Omental fat pad (tissue), 4 donors: ENCODE measurements at places on chromosomes 2 and 18.

GRCh38 chr2:229489016-229489415 is 217.9 kb upstream of the PID1 start:
- no peak for DNase-seq

- DNase-seq: no peak
These were observed 458.8 kb downstream of the SETBP1 start for GRCh38 chr18:45139478-45139877.

DNA sequence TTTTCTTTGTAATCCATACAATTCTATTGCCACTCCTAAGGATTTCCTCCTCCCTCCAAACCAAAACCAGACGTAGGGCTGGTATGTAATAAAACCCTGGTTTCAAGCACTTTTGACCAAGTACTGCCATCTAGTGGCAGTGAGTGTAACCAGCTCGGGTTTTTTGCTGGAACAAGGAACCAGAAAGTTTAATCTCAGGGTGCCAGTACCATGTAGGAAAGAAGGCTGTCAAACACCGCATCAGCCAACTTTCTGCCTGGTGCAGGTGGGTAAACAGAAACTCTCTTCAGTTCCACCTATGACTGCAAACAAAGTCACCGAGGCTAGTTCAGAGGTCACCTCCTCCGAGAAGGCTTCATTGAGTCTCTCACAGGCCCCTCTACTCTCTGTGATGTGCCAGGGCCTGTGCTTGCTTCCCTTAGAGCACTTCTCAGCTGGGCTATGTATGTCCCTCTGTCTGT is 10.2 kb upstream of the THNSL2 start:
- no peak for DNase-seq

GRCh38 chr18:50880119-50880465 is 1.2 kb downstream of the ME2 start:
- no peak for DNase-seq

DNA sequence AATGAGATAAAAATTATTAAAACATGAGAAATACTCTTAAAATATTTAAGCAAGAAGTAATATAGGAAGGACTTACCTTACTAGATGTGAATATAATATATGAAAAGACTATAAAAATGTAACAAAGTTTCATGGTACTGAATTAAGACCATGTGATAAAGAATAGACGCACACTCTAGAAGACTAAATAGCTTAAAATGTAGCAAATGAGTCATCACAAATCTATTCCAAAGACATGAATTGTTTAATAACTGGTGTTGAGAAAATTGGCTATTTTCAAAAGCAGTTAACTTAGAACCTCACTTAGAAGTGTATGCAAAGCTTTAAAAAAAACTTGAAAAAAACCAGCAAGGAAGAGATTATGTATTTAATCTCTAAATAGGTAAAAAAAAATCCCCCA is 64.1 kb downstream of the POLE4 start:
- DNase-seq: no peak

DNA sequence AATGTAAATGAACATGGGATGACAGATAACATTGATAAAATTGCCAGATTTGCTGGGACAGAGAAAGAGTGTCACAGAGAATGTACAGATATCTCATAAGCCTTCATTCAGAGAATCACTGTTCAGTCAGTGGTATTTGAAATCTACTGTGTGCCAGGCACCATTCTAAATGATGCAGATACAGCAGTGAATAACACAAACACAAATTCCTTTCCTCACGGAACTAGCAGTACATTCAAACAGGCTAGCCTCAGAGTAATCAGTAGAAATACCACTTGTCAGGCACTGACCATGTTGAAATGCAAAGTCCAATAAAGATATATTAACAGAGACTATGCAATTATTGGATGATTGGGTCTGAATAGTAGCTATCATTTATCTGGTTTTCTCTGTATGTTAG is 211.0 kb downstream of the RDH14 start:
- DNase-seq: no peak
